ENCODE measurements at places on chromosomes 7 and 10.
A peak's percentile ranks its signal among the peaks of the same experiment; 100 is the strongest.

DNA sequence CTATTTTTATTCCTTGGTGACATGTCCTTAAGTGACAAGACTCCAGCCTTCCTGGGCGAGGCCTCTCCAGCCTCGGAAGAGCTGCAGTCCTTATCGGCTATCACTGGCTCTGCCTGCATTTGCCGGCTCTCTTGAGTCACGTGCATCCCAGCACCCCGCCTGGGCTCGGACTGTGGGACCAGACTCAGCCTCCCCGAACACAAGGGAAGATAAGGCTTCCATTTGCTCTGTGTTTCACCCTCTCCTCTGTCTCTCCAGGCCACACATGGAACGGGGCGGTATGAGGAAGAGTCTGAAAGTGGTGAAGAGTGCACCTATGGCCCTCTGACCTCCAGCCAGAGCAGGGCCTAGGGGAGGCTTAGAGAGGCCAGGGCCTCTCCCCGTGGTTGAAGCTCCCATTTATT, 4.7 kb downstream of the GDF2 start:
- no peak for DNase-seq

- peak; percentile 82 for DNase-seq
Measured at GRCh38 chr10:126839094-126839761, 66.0 kb upstream of the DOCK1 start.

- no peak for DNase-seq
Measured at GRCh38 chr10:69389827-69390490, 26.8 kb downstream of the TACR2 start.

DNA sequence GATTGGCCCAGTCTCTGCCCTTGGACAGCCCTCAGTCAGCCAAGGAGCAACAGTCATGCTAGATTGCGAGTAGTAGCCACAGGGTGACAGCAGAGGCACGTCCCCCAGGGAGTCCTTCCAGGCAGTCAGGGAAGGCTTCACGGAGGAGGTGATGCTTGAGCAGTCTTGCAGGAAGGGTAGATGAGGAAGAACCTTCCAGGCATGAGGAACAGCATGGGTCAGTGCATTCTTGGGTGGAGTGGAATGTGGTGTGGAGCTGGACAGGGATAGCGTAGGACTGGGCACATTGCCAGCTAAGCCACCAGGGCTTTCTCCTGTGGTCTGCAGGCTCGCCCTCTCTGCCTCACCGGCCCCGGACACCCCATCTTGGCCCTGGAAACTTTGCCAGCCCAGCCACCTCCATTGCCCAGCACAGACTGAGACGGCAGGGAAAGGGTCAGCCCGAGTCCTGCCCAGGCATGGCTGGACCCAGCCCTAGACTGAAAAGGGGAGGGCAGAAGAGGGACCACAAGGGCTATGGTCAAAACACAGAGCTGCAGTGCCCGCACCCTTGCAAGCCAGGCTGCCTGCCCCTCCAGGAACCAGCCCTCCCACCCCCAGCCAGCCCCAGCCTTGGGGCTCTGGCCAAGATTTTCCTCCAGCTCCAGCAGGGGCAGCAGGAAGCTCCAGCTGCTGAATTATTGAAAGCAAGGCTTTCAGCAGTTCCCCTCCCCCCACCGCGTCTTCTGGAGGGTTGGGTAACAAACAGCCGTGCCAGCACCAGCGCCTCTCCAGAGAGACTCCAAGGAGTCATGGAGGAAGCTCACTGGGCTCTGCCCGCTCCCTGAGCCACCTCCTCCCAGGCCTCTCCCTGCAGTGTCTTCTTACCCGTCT, 18.7 kb downstream of the SRRM3 start:
- peak; percentile 65 for DNase-seq

- no peak for DNase-seq
Measured at GRCh38 chr7:114818501-114818900, 103.4 kb upstream of the MDFIC start.

GRCh38 chr7:756231-756927, 29.3 kb upstream of the PRKAR1B start:
- no peak for DNase-seq

- DNase-seq: no peak
Measured at GRCh38 chr7:109834851-109835250, 1256.1 kb upstream of the LRRN3 start.

DNA sequence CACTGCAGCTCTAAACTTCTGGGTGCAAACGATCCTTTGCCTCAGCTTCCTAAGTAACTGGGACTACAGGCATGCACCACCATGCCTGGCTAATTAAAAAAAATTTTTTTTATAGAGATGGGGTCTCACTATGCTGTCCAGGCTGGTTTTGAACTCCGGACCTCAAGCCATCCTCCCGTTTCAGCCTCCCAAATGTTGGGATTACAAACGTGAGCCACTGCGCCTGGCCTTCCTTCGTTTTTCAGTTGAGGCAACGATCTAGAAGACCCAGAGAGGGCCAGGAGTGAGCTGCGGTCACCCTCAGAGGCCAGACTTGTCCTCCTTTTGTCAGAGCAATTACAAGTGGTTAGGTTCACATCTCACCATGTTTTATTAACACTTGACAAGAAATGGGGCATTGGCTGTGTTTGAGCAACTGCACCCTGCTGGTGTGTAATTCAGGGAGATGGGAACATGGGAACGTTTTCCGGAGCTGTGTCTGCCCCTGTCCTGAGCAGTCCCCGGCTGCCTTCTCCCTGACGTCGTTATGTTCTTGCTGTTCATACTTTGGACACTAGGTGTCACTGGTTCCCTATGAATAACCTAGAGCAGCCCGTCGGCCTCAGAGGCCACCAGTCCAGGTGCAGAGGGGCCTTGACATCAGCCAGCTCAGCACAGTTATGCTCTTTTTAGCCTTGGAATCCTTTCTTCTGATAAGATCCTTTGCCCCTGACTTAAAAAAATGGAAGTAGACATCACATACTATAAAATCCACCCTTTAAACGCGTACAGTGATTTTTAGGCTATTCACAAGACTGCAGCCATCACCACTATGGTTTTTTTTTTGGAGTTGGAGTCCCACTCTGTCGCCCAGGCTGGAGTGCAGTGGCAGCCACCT, 375.0 kb downstream of the TYW1 start:
- peak; percentile 27 for DNase-seq

GRCh38 chr7:92644406-92645113, 54.4 kb upstream of the FAM133B start:
- peak; percentile 18 for DNase-seq

DNA sequence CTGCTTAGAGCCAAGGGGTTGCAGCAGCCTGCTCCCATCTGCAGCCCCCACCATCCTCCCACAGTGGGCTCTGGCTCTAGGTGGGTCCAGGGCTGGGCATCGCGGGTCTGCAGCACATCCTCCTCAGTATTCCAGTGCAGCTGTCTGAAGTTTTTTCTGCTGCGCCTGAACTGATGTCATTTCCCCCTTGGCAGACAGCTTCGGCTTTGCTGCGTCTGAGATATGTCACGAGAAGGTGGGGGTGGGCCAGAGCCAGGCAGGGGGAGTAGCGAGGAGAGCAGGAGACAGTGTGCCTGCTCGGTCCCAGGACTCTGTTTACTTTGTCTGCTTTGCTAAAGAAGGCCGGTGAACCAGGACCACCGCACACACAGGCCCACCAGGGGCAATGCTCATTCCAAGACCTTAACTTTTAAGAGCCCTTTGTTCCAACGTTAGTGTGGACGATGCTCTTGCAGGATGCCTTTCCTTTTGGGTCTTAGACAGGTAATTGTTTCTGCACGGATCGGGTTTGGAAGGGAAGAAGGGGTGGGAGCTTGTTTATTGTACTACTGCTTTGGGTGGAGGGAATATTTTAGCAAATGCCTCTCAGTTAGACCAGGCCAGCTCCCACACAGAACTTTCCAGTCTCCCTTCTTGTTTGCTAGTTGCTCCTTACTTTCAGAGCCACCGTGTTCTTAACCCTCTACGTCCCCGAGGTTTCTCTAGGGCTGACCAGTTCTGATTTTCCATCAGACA, 32.4 kb downstream of the WBP1L start:
- DNase-seq: peak; percentile 26

GRCh38 chr7:11751315-11751714, 80.7 kb downstream of the THSD7A start:
- DNase-seq: no peak

- no peak for DNase-seq
Measured at GRCh38 chr10:34551295-34551694, 263.8 kb downstream of the PARD3 start.

- DNase-seq: no peak
Measured at GRCh38 chr10:128808921-128809440, 658.1 kb upstream of the MGMT start.

DNA sequence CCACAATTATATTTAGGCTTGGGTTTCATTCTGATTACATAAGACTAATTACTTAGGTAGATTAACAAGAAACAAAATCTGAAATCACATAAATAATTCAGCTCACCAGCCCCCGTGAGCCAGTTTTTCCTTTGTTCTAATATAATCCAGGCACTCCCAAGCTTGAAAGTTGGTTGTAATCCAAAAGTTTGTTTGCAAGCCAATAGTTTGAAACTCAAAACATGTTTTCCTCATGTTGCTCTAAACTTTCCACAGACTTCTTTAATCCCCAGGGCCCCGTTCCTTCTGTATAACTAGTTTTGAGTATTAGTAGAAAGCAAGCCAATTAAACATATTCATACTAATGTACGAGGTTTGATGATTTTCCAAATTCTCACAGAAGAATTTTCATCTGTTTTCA, 56.1 kb downstream of the SP8 start:
- DNase-seq: no peak

GRCh38 chr10:77841711-77842375, 84.7 kb downstream of the DLG5 start:
- DNase-seq: no peak

- DNase-seq: no peak
Measured at GRCh38 chr7:95396136-95397032, at the start of gene PON3. PON3 (minus strand) TSS chr7:95396375; CDS start chr7:95396350, 25 bp downstream.

DNA sequence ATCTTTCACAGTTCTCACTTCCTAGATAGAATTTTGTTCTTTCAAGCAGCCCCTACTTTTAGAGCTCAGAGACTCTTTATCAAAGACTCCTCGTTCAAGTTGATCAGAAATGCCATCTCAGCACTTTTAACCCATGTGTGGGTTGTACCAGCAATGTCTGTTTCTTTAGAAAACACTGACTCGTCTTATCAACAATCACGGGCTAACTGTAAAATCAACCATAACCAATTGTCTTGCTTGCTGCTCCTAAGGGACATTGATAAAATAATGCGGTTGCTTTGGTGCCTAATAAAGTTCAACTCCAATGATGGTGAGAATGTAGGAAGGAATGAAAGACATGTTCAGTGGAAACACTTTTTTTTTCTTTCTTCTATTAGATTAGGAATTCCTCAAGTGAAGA, 12.9 kb upstream of the CDK6 start:
- no peak for DNase-seq

DNA sequence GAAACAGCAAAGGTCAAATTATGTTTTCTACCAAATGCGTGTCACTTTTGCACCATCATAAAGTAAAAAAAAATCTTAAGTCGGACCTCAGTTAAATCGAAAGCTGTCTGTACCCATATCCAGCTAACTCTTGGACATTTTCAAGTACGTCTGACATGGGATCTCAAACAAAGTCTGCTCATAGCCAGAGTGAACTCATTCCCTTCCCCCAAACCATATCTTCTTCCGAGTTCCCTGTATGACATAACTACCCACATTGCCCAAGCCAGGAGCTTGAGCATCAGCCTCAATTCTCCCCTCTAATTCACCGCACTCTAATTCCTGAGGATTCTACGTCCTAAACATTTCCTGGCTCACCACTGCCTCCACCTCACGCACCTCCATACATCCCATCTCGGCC, 44.8 kb upstream of the TARP start:
- no peak for DNase-seq

- peak; percentile 27 for DNase-seq
Measured at GRCh38 chr10:1037098-1037497, 11.4 kb upstream of the IDI2 start.

Data from anterior cingulate cortex (tissue), 58 donors.